Ovary (tissue), 10 donors: ENCODE measurements at places on chromosomes 1 and 21. TPM values are rescaled to one million over a fixed set of nuclear protein-coding genes. Genes with fewer than 3 reads are reported as not detected.

Gene KRTAP26-1
- total RNA-seq = not detected

Gene MROH9
- 1.3 TPM for total RNA-seq

Gene NMNAT1
- 2.3 TPM for total RNA-seq

Gene SELENBP1
- 87.3 TPM for total RNA-seq

Gene PCBP3
- 3.7 TPM for total RNA-seq

Gene TYW3
- 24.9 TPM for total RNA-seq

Gene RHCE
- total RNA-seq = 0.27 TPM

Gene AIRE
- not detected for total RNA-seq

Gene SCYL3
- total RNA-seq = 11.1 TPM

Gene PPOX
- total RNA-seq = 23.6 TPM

Gene C1orf141
- total RNA-seq = not detected

Gene SORT1
- total RNA-seq = 16.0 TPM

Gene KRTAP19-2
- total RNA-seq = not detected

Gene DLGAP3
- 0.11 TPM for total RNA-seq

Gene WNT3A
- total RNA-seq = not detected

Gene LCE2B
- total RNA-seq = not detected

Gene DCDC2B
- total RNA-seq = 0.22 TPM
